NCI-H1105 (cell line): ENCODE measurements at places on chromosomes 7 and 10.

- DNase-seq, result peak; percentile 14
Measured at GRCh38 chr10:77004917-77005564, 632.6 kb downstream of the KCNMA1 start.

DNA sequence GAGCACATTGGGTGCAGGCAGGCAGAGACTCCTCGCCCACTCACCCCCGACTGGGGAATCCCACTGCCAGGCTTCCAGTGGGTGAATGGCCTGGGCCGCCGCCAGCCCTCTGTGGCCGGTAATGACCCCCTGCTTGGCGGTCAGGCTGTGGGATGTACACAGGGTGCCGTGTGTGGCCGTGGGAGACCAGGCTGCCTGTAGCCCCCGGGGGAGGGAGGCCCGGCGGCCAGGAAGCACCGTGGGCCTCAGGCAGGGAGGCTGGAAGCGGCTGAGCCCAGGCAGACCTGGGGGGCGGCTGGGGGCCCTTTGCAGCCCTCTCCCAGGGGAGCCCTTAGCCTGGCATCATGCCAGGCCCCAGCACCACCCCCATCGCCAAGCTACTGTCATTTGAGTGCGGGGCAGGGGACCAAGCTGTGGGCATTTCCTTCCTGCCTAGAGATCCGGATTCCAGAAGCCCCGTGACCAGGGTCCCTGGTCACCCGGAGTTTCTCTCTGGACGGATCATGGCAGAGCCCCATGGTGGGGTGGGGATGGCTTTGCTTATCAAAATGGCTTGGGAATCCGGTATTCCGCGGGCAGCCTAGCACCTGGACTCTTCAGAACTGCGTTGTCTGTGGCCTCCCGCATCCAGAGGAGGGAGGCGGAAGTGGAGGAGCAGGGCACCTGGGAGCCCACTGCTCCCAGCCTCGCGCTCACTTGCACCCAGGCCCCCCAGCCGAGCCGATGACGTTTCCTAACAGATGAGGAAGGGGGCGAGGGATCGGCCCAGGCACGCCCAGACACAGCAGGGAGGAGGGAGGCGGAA, 1.1 kb downstream of the TTYH3 start:
- DNase-seq, result peak; percentile 65

DNA sequence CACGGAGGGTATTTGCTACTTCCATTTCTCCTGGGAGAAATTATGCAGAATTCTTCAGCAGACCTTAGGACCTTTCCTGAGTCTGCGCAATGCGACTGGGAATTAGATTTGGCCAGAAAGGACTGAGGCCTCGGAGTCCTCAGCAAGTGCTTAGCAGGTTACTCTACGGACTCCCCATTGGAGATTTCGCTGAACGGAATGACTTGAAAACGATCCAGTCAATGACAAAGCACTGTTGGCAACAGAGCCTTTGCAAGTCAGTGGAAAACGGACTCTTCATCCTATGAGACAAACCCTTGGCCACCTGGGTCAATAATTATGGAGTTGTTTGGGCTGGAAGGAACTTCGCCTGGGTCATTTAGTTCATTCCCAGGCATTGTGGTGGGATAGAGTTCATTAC, 107.4 kb downstream of the FAM204A start:
- DNase-seq, result no peak

DNA sequence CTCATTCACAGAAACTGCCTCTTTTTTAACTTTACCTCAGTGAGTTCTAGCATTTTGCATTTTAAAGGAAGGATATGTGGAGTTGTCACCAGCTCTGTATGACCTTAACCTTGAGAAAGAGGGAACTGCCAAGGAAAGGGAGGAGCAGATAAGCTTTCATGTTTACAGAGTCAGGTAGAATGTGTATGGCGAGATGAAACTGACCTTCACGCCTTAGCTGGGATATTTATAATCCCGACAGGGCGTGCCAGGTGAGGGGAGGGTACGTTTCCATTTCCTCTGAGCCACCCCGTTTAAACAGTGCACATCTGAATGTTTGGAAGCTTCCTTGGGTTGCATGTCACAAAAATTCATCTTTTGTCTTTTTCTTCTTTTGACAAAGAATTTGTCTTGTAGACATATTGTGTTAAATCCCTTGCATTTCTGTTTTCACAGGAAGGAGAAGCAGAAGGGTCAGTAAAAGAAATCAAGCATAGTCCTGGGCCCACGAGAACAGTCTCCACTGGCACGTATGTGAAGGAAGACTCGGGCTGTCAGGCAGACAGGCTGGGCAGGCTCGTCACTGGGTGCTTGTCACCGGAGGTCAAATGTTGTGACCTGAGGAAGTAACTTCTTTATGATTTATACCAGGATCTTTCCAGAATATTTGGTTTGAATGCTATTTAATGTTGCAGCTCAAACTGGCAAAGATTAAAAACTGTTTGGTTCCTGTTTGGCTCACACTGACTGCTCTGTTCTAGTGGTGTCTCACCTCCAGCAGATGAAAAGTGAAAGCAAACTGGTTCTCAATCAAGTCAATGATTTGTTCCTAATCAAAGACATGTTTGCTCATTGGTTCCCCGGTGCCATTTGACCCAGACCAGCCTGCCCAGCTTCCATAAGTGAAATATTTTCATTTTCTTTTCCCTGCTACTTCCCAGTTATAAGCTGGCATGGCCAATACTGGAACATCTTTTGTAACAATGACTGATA, 16.2 kb downstream of the OPTN start:
- DNase-seq, result no peak

DNA sequence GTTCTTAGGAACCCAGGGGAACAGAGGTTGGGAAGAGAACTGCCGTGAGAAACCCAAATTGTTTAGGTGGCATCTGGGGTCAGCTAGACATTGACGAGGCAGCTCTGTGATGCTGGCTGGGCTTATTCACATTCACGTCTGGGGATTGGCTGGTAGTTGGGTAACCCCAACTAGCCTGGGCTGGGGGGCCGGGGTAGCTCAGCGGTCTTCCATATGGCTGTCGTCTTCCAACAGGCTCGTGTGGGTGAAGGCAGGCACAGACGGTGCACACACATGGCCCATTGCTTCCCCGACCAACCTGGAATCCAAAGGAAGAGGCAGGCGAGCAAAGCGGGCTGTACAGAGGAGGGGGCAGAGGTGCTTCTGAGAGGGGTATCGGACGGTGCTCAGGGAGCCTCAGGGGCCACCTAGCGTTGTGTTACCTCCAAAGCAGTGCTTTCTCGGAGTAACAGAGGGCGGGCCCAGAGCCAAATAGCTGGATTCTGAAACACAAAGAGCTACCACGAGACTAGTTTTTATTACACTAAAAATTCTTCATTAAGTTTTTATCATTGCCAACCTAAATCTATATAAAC, 34.5 kb downstream of the MKI67 start:
- DNase-seq, result no peak

DNA sequence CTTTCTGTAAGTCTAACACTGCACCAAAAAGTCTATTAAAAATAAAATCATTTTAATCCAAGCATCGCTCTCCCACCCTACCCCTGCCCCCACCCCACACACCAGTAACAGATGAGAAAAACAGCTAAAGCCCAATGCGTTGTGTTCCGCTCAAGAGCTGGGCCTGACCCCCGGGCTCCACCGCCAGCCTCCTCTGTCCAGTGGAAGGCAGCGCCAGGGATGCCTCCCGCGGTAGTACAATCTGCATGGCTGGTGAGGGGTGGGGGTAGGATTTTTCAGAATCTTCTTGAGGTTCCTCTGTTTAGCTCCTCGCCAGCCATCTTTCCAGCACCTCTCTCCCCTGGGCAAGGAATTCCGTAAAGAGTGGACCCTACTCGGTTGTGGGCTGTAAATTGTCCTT, 12.1 kb downstream of the THSD7A start:
- no peak for DNase-seq

DNA sequence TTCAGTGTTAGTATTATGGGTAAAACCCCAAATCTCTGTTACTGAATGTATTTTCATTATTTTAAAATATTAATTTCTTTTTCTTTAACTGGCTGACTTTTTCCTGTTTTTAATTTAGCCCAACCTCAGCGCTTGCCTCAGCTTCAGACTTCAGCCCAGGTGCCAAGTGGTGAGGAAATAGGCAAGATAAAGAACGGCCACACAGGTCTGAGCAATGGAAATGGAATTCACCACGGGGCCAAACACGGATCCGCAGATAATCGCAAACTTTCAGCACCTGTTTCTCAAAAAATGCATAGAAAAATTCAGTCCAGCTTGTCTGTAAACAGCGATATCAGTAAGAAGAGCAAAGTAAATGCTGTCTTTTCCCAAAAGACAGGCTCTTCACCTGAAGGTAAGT, 57.5 kb downstream of the MDFIC start:
- DNase-seq, result no peak

DNA sequence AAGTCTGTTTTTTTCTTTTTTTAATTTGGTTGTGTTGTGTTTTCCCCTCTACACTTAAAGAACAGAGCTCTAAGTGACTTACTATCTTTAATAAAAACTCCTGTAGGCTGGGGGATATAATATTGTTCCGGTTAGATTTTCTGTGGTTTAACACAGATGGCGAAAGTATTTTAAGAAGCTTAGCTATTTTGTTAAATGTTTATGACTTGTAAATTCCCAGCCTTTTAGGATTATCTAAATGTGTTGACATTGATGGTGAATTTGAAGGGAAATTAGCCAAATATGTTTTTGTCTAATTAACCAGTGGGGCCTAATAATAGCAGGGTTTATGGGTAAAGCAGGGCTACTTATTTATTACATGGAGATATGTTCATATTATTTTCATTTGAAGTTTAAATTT, 538.5 kb downstream of the INHBA start:
- DNase-seq, result no peak

- DNase-seq, result no peak
Measured at GRCh38 chr10:101939008-101939648, 95.5 kb upstream of the KCNIP2 start.

GRCh38 chr7:46492466-46492865, 571.4 kb upstream of the IGFBP3 start:
- DNase-seq, result no peak

DNA sequence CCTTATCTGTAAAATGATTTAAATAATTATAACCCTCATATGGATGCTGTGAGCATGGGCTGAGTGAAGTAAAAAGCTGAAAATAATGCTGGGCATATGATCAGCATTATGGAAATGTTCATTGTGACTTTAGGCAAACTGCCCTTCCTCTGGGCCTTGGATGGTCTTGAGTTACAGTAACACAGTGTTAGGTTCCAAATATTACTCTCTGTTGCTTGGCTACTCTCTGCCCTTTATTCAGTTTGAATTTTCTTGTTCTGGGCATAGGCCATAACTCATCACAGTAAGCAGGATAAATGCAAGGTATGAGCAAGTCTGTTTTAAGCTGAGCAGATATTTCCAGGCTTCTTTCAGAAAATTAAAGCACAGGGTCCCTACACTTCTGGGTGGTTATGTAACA, 868.0 kb downstream of the KCNMA1 start:
- DNase-seq, result no peak

- no peak for DNase-seq
Measured at GRCh38 chr10:36094096-36094495, 452.0 kb upstream of the FZD8 start.

- DNase-seq, result no peak
Measured at GRCh38 chr10:60732198-60732806, 46.0 kb upstream of the CDK1 start.

- no peak for DNase-seq
Measured at GRCh38 chr7:99011706-99012404, 132.1 kb downstream of the SMURF1 start.

- no peak for DNase-seq
Measured at GRCh38 chr7:107691716-107692115, 31.1 kb downstream of the SLC26A4 start.

DNA sequence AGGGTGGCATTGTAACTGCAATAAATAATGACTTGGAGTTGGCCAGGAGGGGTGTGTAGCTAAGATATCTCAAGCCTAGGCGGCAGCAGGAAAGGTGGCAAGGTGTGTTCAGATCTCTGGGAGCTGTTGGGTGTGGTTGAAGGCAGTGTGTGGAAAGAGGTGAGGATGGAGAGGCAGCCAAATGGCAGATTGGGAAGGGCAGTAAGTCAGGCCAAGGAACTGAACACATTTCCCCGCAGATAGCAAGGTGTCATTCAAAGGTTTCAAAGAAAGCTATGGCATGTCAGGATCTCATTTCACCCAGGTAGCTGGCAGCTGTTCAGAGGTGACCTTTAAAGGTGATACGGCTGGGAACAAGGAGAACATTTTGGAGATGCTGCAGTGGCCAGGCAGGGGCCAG, 586.0 kb upstream of the MGMT start:
- DNase-seq, result no peak

DNA sequence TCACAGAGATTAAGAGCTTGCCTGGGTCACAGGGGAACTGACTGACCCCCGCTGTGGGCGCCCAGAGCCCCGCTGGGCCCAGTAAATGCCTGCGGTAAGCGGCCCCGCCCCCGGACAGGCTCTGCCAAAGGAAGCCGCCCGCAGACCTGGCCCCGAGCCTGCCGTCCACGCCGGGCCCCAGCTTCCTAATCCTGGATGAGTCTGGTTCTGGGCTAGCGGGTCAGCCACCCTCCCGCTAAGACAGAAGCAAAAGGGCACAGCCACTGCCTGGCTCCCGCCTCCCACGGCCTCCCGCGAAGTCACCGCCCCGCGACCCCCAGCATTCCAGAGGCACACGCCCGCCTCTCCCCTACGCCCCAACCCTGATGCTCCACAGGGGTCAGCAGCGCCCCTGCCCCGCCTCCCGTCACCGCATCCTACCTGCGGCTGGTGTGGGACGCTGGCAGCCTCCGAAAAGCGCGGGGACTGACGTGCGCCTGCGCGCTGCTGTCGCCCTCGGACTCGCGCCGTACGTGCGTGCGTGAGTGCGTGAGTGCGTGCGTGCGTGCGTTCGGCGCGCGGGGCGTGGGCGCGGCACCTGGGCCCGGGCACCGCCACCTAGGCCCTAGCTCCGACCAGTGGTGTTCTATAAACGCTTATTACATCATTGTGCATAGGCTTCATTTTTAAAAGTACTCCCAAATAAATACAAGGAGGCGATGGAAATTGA, at the start of gene FIGNL1:
FIGNL1 (minus strand) TSS at position 470 of the 709 bp plus-strand sequence. CDS start 3,063 bp downstream, outside the sequence.
- DNase-seq, result peak; percentile 75

DNA sequence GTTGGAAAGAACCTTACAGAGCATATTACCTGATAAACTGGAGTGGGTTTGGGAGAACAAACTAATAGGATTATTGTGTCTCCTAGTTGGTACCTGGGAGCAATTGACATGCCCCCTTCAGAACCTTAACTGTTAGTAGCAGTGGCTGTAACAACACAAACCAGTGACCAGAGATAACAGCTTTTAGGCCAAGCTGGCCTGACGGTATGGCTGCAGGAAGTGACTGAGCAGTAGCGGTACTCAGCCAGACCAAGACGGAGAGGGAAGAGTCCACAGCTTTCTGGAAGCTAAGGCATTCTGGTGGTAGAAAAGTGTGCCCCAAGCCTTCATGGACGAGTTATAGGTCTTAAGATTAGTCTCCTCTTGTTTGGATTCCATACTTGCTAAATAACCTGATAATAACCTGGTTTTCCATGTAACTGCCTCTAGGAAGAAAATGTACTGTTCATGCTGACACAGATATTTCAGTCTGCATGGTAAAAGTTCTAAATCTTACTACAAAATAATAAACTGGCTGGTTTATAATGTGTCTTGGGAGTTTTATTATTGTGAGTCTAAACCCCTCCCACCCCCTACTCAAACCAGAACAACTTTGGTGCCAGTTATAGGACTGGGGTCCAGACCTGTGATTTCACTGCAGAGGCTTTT, 11.3 kb downstream of the NOLC1 start:
- DNase-seq, result no peak
